Kasumi-1 (cell line): ENCODE measurements at places on chromosomes 4 and X.
A peak's percentile ranks its signal among the peaks of the same experiment; 100 is the strongest.

DNA sequence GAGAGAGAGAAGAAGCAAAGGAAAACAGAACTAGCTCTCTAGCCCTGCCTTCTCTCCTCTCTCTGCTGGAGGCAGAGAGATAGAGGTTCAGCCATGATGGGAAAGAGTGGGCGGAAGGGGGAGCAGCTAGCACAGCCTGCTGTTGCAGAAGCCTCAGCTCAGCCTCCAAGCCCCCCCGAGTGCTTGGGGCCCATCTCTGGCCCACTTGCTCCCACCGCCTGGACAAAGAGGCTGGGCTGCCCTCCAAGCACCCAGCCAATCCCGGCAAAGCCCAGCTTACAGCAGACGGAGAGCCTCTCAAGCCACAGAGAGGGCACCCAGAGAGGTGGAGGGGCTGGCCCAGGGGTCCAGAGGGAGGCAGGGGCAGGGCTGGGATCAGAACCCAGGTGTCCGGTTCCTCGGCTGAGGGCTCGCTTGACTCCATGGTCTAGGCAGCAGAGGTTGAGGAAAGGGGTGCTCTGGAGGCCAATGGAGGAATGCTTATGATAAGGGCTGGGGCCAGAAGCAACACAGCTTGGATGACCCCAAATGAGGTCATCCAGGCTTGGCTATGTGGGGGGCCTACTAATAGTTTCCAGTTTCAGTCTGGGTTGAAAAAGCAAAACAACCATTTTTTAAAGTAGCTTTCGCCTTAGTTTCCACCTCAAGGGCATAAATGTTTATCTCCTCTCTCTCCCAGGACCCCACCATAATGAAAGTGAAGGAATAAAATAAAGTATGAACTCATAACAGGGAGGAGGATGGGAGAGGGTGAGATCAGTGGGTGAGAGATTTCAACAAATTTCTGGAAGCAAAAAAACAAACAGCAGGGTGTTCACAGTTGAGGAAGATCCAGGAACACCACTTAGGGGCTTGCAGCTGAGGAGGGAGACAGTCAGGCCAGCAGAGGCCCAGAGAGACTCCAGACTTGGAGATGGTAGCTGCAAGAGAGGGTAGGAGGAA, 24.9 kb upstream of the IQSEC2 start:
- DNase-seq: no peak

DNA sequence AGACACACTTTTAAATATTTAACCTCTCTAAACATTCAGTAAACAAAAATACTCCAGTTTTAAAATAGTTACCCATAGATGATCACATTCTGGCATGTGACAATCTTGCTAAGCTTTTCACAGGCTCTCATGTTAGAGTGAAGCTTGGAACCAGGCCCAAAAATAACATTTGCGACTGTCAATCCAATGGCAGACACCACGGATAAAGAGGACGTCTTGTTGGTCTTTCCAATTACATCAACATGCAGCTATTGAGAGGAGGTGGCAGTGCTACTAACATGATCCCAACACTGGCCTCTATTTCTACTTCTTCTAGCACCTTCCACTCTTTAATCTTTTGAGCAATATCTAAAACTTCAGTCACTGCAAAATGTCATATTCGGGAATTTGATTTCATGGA, 970.8 kb upstream of the TENM3 start:
- DNase-seq: no peak

DNA sequence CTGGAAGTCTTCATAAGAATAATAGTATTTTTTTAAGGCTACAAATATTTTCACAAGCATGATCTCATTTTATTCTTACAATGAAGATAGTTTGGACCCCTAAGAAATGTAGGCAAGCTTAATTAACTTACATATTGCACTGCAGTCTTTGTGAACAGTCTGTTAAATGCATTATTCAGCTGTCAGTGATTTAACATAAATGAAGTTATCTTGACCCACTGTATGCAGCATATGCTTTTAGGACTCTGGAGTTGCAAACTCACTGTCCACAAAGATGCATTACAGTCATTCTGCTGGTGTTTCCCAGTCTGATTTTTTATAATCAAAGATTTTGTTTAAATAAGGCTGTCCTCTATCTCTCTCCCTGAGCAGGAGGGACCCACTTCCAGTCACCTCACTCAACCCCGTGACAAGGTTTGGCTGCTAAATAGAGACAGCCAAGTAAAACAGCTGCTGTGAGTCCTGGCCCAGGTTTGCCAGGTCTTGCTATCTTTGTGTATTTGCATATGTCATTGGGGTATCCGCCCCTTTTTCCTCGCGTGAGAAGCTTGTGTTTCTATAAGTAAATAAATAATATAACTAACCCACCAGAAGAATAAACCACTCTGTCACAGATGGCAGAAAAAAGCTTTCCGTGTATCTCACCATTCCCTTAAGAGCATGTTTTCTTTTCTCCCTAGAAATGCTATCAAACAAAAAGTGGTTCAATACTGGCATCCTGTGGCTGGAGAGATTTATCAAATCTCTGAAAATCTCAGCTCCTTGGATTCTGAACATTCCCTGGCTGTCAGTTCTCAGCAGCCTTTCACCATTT, 67.0 kb downstream of the SLC7A11 start:
- DNase-seq: no peak

DNA sequence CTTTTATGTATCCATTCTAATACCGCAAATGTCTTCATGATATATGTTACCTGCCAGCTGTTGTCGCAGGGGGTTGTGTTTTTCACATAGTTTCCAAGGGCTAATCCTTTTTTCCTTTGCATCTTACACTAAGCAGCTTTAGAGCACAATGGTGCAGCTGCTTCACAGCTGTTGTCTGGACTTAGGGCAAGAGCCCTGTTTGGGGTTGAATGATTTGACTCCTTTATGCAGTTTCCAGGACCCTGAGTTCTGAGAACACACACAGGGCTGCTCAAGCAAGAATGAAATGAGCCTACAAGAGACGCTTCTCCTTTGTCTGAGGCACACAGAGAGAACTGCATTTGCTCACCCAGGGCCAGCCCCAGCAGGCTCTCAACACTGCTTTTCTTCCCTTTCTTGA, 20.2 kb downstream of the CCNG2 start:
- DNase-seq: no peak

DNA sequence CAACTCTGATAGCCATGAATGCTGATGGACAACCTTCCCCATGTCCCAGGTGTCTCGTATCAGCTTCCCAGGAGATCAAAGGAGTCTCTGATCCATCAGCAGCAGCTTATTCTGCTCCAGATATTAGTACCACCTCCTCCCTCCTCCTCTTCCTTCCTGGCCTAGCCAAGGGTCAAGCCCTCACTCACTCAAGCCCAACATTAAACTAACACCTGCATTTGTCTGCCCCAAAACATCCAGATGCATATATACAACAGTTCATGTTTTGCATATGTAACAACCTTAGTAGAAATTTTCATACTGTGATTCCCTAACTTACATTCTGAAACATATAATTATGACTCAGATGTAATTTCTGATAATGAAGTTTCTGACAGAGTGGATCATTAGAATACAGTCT, 29.9 kb downstream of the BCLAF3 start:
- DNase-seq: no peak

- DNase-seq: peak; percentile 8
Measured at GRCh38 chr4:25859429-25860148, 3.2 kb downstream of the SEL1L3 start.

DNA sequence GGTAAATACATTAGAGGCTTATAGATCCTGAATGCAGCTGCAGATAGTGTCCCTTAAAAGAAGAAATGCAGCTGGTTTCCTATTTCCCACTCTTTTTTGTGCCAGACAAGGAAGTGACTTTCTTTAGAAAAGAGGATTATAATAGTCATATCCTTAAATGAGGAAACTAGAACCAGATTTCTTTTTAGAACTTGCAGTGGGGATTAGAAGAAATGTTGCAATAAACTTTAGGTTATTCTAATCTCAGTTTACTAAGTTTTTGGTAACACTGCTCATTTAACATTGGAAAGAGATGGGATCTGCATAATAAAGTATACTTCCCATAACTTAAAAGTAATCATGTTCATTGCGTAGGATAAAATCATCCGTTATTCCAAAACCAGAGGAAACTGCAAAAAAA, 101.9 kb downstream of the SLIT2 start:
- DNase-seq: no peak

DNA sequence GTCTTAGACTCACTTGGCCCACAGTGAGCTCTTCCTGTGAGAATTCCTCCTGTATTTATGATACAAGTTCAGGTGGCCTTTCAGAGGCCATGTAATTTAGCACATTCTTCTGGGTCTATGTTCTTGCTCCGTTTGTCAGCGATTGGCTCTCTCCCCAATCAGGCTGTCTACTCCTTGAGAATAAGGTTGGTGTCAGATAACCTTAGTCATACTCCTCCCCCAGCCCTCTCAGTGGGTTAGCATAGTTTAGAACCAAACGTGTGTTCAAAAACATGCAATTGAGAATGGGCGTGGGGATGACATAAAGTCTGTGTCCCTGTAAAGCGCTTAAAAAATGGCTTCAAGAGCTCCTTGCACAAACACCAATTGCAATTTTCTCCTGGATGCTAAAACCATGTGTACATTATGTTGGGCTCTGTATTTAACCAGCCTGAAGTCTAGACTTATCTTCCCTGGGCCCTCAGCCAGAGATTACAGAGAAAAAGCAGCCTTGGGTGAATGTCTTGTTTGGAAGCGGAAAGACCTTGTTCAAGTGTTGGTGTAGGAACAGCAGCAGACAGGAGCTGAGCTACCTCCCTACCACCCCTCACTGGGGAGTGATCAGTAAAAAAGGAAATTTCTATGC, 9.9 kb upstream of the CT47C1 start:
- no peak for DNase-seq

DNA sequence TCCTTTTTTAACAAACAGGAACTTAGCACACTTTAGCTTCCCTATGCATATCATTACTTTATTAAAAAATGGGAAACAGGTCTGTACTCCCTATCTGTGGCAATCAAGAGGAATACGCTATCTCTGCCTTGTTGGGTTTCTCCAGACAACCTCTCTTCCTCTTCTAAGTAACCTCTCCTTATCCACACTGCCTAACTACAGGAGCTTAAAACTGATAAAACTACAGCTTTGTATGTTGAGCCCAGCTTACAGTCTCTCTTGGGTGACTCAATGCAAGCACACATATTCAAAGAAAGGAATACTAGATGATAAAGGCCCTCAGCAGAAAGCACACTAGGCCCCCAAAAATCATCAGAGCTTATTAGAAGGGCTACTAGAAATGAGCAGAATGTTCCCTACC, 8.9 kb downstream of the NUP62CL start:
- no peak for DNase-seq
